ENCODE measurements at places on chromosomes 5 and 9.
A peak's percentile ranks its signal among the peaks of the same experiment; 100 is the strongest.

GRCh38 chr5:128850049-128850448 lies 115.2 kb upstream of the SLC27A6 start:
- no peak for DNase-seq

GRCh38 chr5:38809388-38810359 lies 36.1 kb upstream of the OSMR start:
- DNase-seq, result peak; percentile 95

- DNase-seq, result no peak
Observed at GRCh38 chr5:97545886-97546535, 363.0 kb upstream of the RIOK2 start.

DNA sequence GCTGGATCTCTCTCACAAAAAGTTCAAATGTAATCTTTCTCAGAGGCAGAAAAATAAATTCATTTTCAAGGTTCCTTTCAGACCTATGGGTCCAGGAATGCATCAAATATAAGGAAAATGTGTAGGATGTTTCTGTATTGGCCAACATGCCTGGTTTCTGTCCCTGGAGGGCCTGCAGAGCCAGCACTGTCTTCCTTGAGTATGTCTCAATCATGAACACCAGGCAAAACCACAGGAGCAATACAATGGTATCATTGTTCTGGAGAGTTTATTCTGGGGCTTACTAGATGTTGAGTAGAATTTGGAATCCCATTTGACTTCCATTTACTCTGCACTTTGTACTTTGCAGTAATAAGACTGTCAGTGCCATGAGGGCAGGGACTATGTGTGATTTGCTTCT lies 23.5 kb downstream of the INSYN2B start:
- no peak for DNase-seq

- no peak for DNase-seq
Observed at GRCh38 chr5:74309050-74309449, 331.5 kb downstream of the ENC1 start.

- DNase-seq, result peak; percentile 56
Observed at GRCh38 chr9:116144038-116144437, 9.6 kb upstream of the PAPPA start.
